ENCODE measurements at places on chromosomes 12 and 14. TPM values are rescaled to one million over a fixed set of nuclear protein-coding genes. Genes with fewer than 3 reads are reported as not detected.

Gene LMNTD1
- 0.44 TPM for total RNA-seq

Gene DNAI7
- 0.17 TPM for total RNA-seq

Gene IL23A
- total RNA-seq: 0.50 TPM

Gene PIGH
- 14.7 TPM for total RNA-seq

Gene TAS2R8
- not detected for total RNA-seq

Gene AQP2
- total RNA-seq: not detected

Gene TAS2R14
- 4.1 TPM for total RNA-seq

Gene ASPG
- total RNA-seq: not detected

Gene CCDC196
- not detected for total RNA-seq

Gene TCL1A
- not detected for total RNA-seq

Gene NFATC4
- 108 TPM for total RNA-seq

Gene ANO2
- 0.44 TPM for total RNA-seq

Gene RNASE2
- not detected for total RNA-seq

Gene KRT78
- total RNA-seq: not detected

Gene DEPDC4
- total RNA-seq: 3.9 TPM

Gene NKX2-1
- total RNA-seq: not detected

Gene DBX2
- not detected for total RNA-seq

Gene POTEM
- total RNA-seq: not detected

Gene NOVA1
- total RNA-seq: 7.9 TPM

Gene GABARAPL1
- total RNA-seq: 51.6 TPM

Gene EXOC3L4
- total RNA-seq: 0.44 TPM

Gene HPD
- total RNA-seq: 1.3 TPM

Gene GALNT9
- total RNA-seq: 0.29 TPM

Gene TUBA1A
- 1,515 TPM for total RNA-seq

Gene SYNDIG1L
- 0.15 TPM for total RNA-seq

Gene SCFD1
- total RNA-seq: 178 TPM

Gene CISTR
- total RNA-seq: not detected

Gene PIWIL1
- total RNA-seq: not detected

Gene SLC24A4
- under 0.01 TPM for total RNA-seq

Gene GYS2
- total RNA-seq: not detected

Gene KRT74
- total RNA-seq: not detected

Gene C12orf60
- 1.3 TPM for total RNA-seq

Gene CAMKK2
- 20.1 TPM for total RNA-seq

Gene KRT86
- total RNA-seq: not detected

Gene C12orf42
- not detected for total RNA-seq

Gene WNT1
- total RNA-seq: not detected

Gene SAV1
- total RNA-seq: 50.0 TPM

Gene LYSET
- 6.6 TPM for total RNA-seq

Gene MUCL1
- total RNA-seq: not detected

Gene MYF5
- total RNA-seq: not detected

Gene TCL1B
- total RNA-seq: not detected

Gene ERBB3
- total RNA-seq: 0.33 TPM

Gene GPRC5D
- total RNA-seq: not detected

Gene ANKRD33
- 0.15 TPM for total RNA-seq

Gene PIANP
- 0.33 TPM for total RNA-seq

Gene C1S
- total RNA-seq: 827 TPM

Gene DCAF5
- 18.0 TPM for total RNA-seq

Gene PRH2
- not detected for total RNA-seq

Gene GAS2L3
- 44.1 TPM for total RNA-seq

Gene MMP17
- total RNA-seq: 11.2 TPM

Gene CYP27B1
- total RNA-seq: 0.15 TPM

Gene STON2
- total RNA-seq: 46.1 TPM

Gene COX8C
- not detected for total RNA-seq

Gene TUBA1C
- total RNA-seq: 565 TPM

Gene KRT83
- total RNA-seq: not detected

Gene HOXC10
- total RNA-seq: not detected
